ENCODE measurements at places on chromosomes 5 and 9.

DNA sequence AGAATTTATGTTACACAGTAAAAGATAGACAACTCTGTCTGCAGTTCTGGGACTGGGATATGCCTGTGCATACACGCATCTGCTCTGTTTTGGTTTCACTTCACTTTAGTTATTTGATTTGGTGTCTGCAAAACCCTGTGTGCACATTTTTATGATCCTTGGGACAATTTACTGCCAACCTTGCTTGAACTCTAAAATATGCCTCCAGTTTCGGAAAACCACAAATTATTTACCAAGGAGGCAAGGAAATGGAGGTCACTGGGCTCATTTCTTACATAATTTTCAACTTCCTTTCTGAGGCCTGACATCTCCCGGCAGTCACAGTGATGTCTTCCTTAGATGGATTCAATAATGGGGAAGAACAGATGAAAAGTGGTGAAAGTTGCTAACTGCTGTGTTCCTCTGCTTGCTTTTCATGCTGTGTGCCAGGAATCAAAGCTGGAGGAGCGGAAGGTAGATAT is 61.2 kb upstream of the TAF11L2 start:
- DNase-seq = peak; percentile 23

GRCh38 chr9:89564346-89564878 is 40.4 kb upstream of the GADD45G start:
- no peak for DNase-seq

DNA sequence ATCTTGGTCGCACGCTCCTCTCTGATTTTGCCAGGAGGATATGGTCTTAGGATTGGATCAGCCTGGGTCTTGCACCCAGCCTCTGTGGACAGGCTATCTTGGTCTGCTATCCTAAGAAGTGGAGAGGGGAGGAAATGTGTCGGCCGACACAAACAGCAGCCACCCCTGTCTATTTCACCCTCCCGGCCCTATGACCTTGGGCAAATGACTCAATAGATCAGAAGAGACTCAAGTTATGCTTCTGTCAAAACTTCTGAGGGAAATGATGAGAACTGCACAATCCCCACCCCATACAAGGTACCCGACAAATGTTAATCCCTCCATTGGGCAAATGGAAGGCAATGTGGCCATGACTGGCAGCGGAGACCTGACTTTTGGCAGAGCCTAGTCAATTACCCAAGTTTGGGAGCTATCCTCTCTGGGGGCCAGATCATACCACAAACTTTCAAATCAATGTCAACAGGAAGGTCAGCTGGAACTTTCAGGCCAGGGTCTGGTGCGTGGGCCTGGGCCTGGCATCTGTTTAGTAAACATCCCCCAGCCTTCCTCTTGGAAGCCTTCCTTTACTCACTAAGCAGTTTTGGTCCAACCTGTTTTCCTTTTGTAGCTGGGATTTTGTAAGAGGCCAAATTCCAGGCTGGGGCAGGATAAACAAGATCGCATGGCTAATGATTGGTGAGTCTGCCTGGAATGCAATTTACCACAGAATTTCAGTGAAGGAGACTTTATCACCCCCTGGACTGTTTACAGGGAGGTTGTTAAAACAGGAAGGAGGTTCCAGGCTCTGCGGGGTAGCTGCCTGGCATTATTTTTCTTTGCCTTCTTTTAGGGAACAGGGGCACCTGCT is 64.2 kb upstream of the CPEB4 start:
- no peak for DNase-seq

GRCh38 chr9:137564817-137565411 is 13.2 kb downstream of the MRPL41 start:
- DNase-seq = no peak

DNA sequence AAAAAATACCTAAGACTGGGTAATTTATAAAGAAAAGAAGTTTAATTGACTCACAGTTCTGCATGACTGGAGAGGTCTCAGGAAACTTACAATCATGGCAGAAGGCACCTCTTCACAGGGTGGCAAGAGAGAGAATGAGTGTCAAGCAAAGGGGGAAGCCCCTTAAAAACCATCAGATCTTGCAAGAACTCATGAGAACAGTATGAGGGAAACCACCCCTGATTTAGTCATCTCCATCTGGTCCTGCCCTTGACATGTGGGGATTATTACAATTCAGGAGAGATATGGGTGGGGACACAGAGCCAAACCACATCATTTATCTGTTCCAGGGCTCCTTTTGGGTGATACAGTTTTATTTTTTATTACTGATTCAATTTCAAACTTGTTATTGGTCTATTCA is 23.2 kb upstream of the ADAMTS16 start:
- no peak for DNase-seq

DNA sequence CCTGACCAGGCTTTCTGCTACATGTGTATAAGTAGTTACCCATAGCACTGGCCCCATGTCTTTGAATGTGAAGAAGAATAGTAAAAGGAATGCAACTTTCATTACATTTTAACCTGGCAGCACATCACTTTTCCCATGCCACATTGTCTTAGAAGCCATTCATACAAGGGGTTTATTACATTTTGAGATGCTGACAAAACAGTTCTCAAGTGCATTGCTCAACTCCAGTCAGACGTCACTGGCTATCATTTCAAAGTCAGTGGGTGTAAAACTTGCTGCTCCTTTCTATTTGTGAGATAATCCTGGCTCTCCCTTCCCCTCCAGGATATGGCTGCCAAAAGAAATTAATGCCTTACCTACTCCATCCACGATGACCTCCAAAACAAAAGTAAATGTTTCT is 97.0 kb upstream of the VCAN start:
- no peak for DNase-seq
